ENCODE measurements at places on chromosomes 3 and 15.

GRCh38 chr3:128584412-128585020 is 66.1 kb downstream of the RPN1 start:
- DNase-seq, result peak; percentile 74

DNA sequence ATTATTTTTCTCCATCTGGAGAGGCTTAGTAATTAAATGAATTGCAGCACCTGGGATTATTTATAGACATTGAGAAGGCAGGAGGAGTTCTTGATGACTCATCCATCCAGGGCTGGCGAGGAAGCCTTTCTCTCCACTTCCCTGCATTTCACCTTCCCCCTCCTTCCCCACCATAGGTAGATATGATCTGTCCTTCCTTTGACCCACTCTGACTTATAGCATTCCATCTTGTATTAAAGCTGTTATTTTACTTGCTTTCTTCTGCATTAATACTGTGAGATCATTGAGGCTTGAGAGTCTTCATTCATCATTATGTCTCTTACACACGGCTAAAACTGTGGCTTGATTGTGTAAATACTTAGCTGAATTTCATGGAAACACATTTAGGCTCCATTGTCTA is 288.8 kb downstream of the FEZF2 start:
- no peak for DNase-seq

GRCh38 chr15:74768099-74768770 is 13.6 kb upstream of the CSK start:
- no peak for DNase-seq

GRCh38 chr3:108125550-108126071 is 34.8 kb upstream of the CD47 start:
- no peak for DNase-seq

DNA sequence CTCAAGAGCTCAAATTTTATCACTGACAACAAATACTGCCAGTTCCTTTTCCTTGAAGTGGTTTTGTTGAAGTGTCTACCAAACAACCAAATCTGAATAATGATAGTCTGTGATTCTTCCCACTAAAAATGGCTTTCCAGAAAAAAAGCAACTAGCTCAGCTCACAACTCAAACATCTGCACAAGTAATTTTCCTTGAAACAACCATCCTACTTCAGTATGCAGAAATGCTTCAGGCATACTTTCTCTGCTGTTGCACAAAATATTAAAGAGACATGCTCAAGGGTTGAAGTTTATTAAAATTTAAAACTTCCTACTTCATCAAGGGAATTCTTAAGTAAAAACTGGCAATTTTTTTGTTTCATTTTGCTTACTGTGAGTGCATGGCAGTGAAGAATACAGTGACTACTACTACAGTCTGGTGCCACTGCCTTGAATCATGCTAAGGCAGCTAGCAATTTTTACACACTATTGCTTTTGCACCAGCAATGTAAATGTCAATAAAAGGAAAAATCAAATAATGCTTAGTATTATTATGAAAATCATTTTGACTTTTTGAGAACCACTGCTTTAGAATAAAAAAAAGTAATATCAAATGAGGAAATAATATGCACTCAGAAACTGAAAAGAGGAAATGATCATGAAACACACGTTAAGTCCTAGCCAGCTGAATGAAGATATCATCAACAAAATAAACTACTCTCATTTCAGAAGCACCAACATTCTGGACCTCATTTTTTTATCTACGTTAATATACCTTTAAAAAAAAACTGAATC is 33.6 kb downstream of the VPS13C start:
- DNase-seq, result no peak

- no peak for DNase-seq
Observed at GRCh38 chr3:13543253-13543652, 5.7 kb upstream of the FBLN2 start.

DNA sequence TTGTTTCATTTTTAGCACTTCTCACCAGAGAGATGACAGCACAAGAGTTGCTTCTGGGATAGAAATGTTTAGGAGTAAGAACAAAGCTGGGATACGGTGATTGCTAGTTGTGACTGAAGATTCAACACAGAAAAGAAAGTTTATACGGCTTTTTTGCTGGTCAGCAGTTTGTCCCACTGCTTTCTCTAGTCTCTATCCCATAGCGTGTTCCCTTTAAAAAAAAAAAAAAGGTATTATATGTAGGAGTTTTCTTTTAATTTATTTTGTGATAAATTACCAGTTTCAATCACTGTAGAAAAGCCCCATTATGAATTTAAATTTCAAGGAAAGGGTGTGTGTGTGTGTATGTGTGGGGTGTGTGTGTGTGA is 48.0 kb downstream of the PGPEP1L start:
- no peak for DNase-seq

DNA sequence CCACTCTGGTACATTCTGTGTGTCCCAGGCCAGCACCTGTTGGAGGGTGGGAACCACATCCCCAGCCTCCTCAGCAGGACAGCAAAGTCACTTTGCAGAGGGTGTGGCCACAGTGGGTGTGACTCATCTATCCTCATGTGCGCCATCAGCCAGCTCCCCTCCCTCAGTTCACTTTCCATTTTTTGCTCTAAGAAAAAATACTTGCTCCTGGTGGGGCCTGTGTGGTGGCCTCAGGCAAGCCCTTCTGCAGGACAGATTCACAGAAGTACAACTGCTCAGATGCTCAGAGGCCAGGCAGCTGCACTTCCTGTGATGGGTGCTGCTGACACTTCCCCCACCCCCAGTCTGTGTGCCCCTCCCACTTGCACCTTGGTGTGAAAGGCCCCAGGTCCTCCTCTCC is 78.3 kb upstream of the ALDH1L1 start:
- no peak for DNase-seq

DNA sequence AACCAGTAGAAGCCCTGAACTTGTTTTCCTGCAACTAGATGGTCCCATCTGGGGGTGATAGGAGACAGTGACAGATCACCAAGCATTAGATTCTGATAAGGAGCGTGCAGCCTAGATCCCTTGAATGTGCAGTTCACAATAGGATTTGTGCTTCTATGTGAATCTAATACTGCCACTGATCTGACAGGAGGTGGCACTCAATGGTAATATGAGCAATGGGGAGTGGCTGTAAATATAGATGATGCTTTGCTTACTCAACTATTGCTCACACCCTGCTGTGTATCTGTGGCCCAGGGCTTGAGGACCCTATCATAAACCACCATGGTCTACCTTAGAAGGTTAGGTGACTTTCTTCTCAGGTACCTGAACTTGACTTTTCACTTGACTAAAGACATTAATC is 417.1 kb upstream of the ARHGEF26 start:
- DNase-seq, result no peak

- DNase-seq, result no peak
Observed at GRCh38 chr15:33313491-33313890, 2.7 kb downstream of the RYR3 start.

- no peak for DNase-seq
Observed at GRCh38 chr3:9253327-9253726, 3.9 kb upstream of the SRGAP3 start.

- DNase-seq, result no peak
Observed at GRCh38 chr3:164779816-164780215, 298.5 kb downstream of the SI start.

DNA sequence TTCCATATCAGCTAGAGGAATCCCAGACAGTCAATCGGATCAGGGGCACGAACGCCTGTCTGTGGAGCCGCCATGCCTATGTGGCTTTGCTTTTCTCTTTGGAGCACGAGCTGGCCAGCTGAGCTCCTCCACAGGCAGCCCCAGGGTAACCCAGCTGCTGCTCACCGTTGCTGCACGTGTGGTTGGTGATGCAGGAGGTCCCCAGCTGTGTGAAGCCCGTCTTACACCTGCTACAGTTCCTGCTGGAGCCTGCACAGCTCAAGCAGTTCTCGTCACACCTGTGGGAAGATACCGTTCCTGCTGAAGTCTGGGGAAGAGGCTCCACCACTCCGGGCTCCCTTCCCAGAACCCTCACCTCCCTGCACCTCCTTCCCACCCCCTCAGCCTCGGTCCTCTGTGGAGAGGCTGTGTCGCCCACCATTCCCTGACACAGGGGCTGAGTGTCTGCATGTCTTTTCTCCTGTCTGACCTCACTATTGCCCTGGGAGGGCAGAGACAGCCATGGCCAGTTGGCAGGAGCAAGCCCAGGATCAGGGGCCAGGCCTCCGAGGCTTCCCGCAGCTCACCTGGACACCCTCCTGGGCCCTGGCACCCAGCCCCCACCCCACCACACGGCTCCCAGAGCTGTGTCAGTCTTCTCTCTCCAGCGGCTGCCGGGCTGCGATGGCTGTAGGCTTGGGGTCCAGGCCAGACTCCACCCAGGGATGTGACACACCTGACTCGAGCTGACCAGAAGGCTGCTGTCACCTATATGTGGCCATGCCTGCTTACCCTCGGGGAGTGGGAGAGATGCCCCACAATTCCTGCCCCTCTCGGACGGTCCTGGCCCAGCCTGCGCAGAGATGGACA is 12.2 kb upstream of the SNRPA1 start:
- DNase-seq, result no peak

- DNase-seq, result no peak
Observed at GRCh38 chr3:67923796-67924195, 269.4 kb upstream of the SUCLG2 start.

- no peak for DNase-seq
Observed at GRCh38 chr3:48112813-48113212, 75.4 kb downstream of the CDC25A start.

DNA sequence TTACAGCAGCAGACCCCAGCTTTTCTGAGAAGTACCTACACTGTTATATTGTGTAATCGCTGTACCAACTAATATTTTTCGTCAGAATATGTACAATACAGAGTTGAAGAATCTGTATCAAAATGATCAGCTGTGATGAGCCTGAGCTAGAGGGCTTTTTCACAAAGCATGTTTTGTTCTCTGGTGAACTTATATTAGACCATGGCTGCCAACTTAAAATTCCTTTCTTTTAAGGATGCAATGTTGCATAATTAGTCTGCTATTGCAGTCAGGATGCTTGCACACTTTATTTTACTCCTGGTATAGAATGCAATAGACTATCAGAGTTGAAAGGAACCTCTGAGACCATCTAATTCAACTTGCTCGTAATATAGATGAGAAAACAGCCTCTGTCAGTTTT is 127.8 kb downstream of the RBMS3 start:
- no peak for DNase-seq

All from prostate gland (tissue), 2 donors.